Posterior cingulate gyrus (tissue), 11 donors: ENCODE measurements at places on chromosomes 4 and X.

DNA sequence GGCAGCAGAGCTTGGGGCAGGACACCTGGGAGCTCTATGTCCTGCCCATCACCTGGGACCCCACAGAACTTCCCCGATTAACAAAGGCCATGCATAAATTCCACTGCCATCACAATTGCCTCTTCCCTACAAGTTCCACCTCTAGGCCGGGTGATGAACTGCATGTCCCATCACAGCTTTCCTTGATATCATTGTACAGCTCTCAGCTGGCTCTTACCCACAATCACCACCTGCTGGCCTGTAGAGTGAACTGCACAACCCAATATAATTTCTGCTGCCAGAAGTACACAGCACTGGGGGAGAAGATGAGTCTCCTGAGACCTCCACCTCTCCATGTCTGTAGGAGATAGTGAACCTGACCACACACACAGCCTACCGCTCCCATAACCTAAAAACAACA, 285.0 kb upstream of the AADAT start:
- DNase-seq = no peak

GRCh38 chr4:37434469-37434868, 189.9 kb downstream of the NWD2 start:
- no peak for DNase-seq

DNA sequence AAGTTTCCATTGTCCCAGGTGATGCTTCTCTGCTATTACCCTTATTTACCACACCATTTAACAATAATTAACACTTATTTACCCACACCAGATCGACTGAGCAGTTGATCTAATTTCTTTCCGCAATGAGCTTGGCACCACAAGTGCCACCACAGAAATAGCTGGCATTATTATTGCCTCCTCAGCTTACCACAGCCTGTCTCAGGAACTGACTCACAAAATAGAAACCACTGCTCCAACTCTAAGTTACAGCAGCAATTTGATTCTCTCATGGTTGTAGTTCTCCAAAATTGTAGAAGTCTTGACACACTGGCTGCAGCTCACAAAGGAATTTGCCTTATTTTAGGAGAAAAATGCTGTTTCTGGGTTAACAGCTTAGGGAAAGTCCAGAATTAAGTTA, 22.5 kb downstream of the ZNF721 start:
- no peak for DNase-seq

- DNase-seq = no peak
These were observed 64.4 kb upstream of the STK26 start for GRCh38 chrX:131958724-131959123.

DNA sequence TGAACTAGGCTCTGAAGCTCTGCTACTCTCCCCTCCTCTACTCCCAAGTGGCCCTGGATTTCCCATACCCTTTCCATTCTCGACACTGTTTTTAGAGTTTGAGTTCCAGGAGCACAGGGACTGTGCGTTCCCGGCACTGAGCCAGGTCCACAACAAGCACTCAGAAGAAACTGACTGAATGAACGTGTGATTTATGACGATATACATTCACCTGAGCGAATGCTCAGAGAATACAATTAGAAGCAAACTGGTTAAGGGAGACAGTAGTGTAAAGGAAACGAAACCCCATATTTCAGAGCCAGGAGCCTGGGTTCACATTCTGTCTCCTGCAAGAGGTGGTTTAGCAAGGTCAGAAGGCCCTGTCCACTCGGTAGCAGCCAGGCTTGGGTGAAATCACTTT, 1.4 kb upstream of the KIAA0232 start:
- DNase-seq = no peak

DNA sequence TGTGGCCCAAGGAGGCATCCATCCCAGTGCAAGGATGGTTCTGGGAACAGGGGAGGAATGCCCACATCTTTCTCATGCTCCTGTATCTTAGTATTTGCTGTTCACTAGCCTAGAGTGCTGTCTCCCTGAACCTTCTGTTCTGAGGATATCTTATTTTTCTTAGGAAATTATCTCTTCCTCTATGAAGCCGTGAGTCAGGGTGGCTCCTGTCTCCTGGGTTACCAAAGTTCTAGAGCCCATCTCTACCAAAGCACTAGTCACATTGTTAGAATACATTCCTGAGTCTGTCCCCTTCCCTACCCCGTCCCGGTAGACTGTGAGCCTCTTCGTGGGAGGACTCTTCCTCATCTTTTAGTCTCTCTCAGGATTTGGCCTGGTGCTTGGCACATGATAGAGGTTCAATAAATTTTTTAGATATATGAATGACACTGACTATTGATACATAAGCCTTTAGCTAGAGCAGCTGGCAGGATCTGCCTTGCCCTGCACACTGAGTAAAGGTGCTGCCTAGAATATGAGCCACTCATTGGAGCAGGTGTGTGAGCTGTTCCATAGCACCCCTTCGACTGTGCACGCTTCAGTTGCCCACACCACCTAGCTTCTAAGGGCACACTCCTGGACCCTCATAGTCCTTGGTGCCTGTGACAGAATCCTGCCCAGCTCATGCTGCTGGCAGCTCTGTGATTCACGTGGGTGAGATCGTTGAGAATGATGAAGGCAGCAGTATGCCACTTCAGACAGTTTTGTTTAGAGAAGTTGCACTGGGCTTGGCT, 13.3 kb downstream of the CXCR3 start:
- no peak for DNase-seq

GRCh38 chrX:80223982-80224579, 196.2 kb upstream of the TENT5D start:
- DNase-seq = no peak

DNA sequence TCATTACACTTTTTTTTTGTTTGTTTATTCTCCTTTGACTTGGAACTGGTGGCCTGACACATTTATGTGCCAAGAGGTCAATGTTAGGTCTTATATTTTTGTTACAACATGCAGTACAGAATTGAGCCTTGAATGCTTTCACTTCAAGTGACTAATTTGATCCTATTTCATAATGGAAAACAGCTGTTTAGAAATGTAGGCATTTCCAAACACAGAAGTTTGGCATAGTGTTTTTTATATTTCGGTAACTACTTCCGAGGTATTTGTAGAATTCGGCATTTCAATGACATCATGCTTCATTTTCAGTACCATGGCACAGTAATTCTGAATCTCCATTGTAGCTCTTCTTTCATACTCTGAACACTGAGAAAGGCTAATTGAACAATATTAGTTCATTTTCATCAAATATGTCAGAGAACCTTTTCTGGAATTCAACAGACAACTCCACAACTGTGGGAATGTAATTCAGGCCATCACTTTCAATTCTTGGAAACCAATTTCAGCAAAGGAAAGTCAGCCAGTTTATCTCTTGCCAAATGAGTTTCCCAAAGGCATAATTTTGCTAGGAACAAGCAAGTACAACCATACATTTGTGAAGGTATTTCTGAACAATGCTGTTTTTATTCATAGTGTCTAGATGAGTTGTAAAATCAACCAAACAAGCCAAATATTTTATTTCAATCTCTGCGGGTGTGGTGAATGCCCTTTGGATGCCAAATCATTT, 11.4 kb downstream of the FAM120C start:
- DNase-seq = no peak

GRCh38 chr4:112901962-112902411, 147.5 kb upstream of the ANK2 start:
- DNase-seq = no peak

- DNase-seq = no peak
These were observed 189.1 kb downstream of the NDST4 start for GRCh38 chr4:114924311-114924710.

GRCh38 chrX:5775846-5776430, 452.7 kb downstream of the NLGN4X start:
- no peak for DNase-seq

DNA sequence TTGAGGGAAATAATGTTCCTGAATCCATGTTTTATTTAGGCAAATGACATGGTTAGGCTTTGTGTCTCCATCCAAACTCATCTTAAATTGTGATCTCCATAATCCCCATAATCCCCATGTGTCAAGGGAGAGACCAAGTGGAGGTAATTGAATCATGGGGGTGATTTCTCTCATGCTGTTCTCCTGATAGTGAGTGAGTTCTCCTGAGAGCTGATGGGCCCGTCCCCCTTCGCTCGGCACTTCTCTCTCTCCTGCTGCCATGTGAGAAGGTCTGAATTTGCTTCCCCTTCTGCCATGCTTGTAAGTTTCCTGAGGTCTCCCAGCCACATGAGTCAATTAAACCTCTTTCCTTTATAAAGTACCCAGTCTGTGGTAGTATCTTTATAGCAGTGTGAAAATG, 563.0 kb upstream of the NR3C2 start:
- DNase-seq = no peak

- DNase-seq = no peak
These were observed 315.5 kb upstream of the BOD1L1 start for GRCh38 chr4:13942977-13943376.

DNA sequence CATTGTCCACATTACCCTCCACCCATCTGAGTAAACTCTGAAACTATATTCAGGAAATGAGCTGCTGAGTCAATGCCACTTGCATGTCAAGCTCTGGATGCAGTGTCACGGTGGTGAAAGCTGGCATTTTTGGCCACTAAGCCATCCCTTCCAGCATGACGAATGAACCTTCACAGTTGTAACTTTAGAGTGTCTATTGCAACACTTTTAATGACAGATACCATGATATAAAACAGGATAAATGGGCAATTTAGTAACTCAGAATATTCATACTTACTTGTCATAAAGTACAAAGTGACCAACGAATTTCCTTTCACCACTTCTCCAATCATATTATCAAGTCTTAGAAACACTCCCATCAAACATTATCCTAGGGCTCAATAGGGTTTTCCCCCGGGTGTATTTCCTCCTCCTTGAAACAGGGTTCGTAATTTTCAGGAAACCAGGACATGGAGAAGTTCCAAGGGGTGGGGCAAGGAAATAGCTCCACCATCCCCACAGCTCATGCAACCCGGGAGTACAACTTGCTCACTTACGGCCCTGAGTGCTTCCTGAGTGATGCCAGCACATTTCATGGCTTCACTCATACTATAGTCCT, 73.1 kb downstream of the MTHFD2L start:
- DNase-seq = no peak

- DNase-seq = no peak
These were observed 10.0 kb upstream of the SPCS3 start for GRCh38 chr4:176309772-176310171.

GRCh38 chr4:152072001-152072485, 311.2 kb upstream of the GATB start:
- DNase-seq = no peak

- DNase-seq = no peak
These were observed 56.9 kb downstream of the NSG1 start for GRCh38 chr4:4443821-4444220.

DNA sequence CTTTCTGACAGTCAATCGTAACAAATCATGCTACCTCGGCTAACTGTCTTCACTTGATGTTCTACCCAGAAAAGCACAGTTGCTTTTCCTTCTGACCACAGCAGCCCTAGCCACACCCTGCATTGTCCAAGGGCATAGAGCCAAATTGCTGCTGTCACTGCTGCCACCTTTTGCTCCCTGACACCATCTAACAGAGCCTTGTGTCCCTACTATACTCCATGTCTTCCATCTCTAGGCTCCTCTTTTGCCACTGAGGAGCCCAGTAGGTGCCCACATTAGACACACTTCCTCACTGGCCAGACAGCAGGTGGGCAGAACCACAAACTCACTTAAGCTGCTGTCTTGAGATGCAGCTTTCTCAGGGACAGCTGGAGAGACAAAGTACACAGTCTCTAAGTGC, 91.4 kb downstream of the ANXA3 start:
- no peak for DNase-seq

- no peak for DNase-seq
These were observed 7.6 kb upstream of the TLR2 start for GRCh38 chr4:153676486-153676885.
